GM04504 (cell line): ENCODE measurements at places on chromosomes 16 and 17.

DNA sequence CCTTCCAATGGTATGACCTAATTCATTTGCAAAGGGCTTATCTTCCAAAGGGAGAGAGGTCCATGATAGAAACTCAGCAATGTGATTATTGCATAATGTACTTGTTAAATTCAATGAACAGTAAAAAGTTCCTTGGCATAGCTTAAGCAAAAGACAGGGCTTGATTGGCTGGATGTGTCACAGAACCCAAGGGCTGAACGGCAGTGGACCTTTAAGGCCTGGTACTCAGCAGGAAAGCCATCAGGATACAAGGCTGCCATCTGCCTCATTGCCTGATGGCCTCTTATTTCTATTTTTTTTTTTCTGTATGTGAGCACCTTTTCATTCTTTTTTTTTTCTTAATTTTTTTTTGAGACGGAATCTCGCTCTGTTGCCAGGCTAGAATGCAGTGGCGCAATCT, 208.9 kb upstream of the WSCD1 start:
- no peak for DNase-seq

DNA sequence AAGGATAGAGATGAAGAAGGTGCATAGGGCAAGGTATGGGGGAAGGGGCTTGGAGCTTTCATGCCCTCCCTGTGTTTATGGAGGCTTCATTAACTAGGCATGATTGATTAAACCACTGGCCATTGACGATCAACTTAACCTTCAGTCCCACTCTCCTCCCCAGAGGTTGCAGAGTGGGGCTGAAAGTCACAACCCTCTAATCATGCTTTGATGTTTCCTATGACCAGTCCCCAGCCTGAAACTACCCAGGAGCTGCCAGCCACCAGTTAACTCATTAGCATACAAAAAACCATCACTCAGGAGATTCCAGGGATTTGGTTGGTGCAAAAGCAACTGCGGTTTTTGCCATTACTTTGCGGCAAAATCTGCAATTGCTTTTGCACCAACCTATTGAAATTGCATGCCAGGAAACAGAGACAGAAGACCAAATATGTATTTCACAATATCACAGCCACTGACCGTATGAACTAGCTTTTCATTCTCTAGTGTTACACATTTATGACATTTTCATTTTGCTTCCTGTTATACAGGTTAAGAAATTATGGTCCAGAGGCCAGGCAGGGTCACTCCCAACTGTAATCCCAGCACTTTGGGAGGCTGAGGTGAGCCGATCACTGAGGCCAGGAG, 5.4 kb downstream of the GFOD2 start:
- no peak for DNase-seq

DNA sequence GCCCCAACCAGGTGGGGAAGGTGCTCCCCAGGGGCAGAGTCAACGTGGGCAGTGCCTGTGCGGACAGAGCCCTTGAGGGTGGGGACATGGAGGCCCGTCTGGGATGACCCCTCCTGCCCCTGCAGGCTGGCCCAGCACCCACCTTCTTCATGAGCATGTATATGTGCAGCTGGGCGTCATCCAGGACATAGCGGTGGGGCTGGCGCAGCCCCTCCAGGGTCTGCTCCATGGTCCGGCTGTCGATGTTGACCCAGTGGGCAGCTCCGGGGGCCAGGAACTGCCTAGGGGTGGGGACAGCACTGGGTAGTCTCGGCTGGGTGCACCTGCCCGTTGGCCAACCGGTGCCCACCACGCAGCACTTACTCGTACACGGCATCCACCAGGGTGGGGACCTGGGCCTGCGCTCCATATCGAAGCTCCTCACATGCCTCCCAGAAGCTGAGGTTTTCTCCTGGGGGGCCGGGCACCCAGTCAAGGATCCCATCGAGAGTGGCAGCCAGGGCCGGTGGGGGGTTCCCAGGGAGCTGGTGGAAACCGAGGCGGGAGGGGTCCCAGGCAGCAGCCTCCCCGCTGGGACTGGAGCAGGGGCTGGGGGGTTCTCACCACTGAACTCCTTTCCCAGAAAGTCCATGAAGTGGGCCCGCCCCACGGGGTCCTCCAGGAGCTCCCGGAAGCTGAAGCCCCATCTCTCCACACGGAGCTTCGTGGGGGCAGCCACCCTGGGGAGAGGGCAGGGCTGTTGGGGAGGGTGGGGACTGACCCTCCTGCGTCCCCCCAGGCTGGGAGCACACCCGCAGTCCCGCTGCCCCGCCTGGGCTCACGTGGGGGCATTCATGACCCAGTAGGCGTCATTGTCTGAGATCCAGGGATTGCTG, 5.1 kb downstream of the RGS11 start:
- no peak for DNase-seq

DNA sequence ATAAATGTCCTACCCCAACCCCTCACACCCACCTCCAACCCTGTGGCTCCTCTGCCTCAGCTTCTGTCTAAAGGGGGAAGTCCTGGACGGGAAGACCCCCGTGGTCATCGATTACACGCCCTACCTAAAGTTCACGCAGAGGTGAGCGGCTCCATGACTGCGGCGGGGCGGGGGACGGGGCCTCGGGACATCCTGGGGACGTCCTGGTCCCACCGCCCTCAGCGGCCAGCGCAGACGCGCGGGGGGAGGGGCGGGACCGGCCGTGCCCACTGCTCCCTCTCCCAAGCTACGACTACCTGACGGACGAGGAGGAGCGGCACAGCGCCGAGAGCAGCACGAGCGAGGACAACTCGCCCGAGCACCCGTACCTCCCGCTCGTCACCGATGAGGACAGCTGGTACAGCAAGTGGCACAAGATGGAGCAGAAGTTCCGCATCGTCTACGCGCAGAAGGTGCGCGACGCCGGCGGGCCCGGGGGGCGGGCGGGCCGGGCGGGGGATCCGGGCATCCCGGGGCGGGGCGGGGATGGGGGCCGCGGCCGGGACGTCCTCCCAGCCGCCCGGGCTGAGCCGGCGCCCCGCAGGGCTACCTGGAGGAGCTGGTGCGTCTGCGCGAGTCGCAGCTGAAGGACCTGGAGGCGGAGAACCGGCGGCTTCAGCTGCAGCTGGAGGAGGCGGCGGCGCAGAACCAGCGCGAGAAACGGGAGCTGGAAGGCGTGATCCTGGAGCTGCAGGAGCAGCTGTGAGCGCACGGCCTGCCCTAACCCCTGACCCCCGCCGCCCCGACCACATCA, 6.7 kb downstream of the RUNDC3A start:
- no peak for DNase-seq

GRCh38 chr16:483341-484075, 44.0 kb upstream of the CAPN15 start:
- no peak for DNase-seq

GRCh38 chr17:44971776-44972483, 3.8 kb upstream of the C1QL1 start:
- no peak for DNase-seq
